ENCODE measurements at places on chromosomes 6 and 20.

- no peak for DNase-seq
Observed at GRCh38 chr6:68756454-68757375, 121.6 kb downstream of the ADGRB3 start.

DNA sequence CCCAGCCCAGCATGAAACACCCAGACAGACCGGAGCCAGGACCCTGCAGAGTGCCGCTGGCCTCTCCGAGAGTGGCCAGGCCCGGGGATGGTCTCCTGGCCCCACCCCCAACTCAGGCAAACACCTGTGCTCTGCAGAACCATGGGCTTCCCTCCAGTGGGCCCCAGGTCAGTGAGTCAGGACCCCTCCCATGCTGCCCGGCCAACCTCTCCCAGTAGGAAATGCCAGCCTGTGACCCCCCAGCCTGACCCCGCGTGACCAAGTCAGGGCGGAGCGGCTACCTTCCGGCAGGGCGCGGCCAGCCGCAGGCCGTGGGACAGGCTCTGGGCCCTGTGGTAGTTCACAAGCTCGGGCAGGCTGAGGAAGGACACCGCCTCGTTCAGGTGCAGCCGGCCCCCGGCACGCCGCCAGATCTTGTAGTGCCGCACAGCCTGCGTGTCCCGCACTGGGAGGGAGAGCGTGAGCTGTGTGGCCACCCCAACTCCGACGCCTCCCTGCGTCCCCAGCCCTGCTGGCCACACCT lies 3.2 kb downstream of the PTK6 start:
- DNase-seq: no peak

- DNase-seq: no peak
Observed at GRCh38 chr6:127971945-127972391, 71.1 kb upstream of the THEMIS start.

DNA sequence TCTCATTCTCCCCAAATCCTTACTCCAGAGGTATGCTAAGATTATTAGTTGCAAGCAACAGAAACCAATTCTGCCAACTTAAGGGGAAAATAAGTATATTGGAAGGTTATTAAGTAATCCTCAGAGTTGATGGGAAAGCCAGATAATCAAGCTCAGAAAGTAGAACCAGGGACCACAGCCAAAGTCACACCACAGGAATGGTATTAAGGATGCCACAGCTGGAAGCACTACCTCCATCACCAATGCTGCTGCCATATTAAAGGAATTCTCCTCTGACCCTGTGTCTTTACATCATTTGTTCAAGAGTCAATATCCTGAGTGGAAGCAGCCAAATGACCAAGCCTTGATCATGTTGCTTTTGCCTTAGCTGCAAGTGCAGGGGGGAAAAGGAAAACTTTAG lies 9.9 kb downstream of the PROCR start:
- no peak for DNase-seq

- DNase-seq: no peak
Observed at GRCh38 chr20:40946451-40946850, 82.2 kb upstream of the TOP1 start.

DNA sequence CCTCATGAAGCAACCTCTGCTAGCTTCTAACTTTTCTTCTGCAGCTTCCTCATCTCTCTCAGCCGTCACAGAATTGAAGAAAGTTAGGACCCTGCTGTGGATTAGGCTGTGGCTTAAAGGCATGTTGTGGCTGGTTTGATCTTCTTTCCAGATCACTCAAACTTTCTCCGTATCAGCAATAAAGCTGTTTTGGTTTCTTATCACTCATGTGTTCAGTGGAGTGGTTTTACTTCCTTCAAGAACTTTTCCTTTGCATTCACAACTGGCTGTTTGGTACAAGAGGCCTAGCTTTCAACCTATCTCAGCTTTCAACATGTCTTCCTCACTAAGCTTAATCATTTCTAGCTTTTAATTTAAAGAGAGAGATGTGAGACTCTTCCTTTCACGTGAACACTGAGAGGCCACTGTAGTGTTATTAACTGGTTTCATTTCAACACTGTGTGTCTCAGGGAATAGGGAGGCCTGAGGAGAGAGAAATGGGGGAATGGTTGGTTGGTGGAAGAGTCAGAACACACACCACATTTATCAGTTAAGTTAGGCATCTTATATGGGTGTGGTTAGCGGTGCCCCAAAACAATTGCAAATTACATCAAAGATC lies 17.2 kb downstream of the ZSCAN23 start:
- DNase-seq: no peak

GRCh38 chr6:156658186-156658965 lies 118.8 kb upstream of the ARID1B start:
- DNase-seq: no peak

DNA sequence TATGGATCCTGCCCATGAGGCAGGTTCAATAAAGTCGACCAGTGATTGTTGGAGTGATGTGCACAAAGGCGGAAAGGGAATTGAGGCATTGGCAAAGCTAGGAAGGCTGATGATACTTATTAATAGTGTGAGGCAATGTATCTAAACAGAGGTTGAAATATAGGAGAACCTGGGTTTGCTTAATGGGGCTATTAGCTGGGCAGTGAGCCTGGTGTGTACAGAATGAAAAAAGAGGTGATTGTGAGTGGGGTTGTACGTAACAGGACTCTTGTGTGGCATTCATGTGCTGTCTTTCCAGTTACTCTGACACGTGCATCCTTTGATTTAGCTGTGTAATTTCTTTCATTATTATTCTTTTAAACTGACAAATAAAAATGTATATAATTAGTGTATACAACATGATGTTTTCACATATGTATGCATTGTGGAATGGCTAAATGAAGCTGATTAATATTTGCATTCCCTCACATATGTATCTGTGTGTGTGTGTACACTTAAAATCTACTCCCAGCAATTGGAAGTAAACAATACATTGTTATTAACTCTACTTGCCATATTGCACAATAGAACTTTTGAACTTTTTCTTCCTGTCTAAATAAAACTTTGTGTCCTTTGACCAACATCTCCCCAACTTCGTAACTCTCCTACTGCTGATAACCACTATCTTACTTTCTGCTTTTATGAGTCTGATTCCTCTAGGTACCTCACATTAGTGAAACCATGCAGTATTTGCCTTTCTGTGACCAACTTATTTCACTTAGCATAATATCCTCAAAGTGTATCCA lies 220.5 kb upstream of the SLC35B3 start:
- DNase-seq: no peak

DNA sequence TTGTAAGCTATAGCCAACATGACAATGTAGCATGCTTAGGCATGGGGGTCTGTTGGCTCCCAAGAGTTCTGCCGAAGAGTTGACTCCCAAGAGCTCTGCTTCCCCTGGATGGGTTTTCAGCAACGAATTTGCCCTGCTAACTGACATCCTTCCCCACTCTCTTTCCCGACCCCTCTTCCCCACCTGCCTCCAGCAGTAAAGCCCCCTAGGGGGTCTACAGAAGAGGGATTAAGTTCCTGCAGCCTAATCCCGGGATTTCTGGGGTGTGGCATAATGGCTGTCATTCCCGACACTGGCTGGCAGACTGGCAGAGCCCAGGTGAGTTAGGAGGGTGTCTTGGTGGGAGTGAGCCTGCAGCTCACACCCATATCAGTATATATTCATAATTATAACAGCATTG lies 121.0 kb upstream of the ZNF184 start:
- DNase-seq: no peak

DNA sequence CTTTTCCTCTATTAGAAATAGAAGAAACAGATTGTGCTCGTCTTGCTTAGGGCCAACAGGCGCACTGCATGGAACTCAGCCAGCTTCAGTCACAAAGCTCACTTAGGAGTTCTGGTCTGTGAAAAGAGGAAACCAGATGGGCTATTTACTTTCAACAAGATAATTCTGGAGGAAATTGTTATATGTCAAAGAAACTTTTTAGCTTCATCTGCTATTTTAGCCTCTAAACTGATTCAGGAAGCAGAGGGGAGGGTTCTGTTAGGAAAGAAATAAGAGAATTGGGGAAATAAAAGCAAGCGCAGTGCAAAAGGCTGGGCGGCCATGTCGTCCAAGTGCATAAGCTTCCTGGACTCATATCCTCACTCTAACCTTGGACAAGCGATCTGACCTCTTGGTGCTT lies 21.3 kb downstream of the PRKN start:
- no peak for DNase-seq

DNA sequence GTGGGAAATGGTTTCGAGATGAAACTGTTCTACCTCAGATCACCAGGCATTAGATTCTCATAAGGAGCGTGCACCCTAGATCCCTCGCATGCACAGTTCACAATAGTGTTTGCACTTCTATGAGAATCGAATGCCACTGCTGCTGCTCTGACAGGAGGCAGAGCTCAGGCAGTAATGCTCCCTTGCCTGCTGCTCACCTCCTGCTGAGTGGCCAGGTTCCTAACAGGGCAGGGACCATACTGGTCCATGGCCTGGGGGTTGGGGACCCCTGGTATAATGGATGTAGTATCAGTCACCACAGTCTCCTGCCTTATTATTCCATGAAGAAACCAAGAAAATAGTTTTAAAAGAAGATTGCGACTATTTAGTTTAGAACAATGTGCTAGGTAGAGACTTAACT lies 127.5 kb downstream of the BCKDHB start:
- DNase-seq: no peak

DNA sequence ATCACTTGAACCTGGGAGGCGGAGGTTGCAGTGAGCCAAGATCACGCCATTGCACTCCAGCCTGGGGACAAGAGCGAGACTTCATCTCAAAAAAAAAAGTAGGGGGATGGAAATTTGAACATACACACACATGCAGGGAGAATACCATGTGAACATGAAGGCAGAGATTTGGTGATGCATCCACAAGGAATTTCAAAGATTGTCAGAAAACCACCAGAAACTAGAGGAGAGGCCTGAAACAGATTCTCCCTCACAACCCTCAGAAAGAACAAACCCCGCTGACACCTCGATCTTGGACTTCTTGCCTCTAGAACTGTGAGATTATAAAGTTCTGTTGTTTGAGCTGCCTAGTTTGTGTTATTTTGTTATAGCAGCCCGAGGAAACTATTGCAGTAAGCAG lies 125.5 kb downstream of the GPX5 start:
- DNase-seq: no peak

GRCh38 chr6:136788069-136788902 lies 4.0 kb downstream of the MAP3K5 start:
- DNase-seq: no peak

GRCh38 chr6:133183691-133184090 lies 57.5 kb upstream of the EYA4 start:
- DNase-seq: no peak

- DNase-seq: no peak
Observed at GRCh38 chr20:62155428-62156253, 12.1 kb downstream of the SS18L1 start.

GRCh38 chr20:38353316-38353715 lies 7.0 kb downstream of the LBP start:
- DNase-seq: no peak

GRCh38 chr6:125832391-125833117 lies 41.8 kb downstream of the NCOA7 start:
- DNase-seq: no peak

DNA sequence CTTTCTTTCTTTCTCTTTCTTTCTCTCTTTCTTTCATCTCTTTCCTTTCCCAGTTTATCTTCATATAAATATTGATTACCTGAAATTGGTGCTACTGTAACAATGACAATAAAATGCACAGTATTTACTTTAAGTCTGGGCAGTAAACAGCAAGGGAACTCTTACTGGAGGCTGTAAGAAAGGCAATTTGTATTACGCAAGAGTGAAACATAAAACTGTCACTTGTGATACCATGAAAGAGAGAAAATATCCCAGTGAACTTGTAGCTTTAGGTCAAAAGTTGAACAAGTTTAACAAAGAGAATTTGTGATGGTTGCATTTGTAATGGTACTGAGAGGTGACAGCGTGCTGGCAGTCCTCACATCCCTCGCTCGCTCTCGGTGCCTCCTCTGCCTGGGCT lies 80.0 kb downstream of the EYS start:
- no peak for DNase-seq

GRCh38 chr6:26024651-26025046 lies 62.0 kb downstream of the TRIM38 start:
- no peak for DNase-seq

All from C1 segment of cervical spinal cord (tissue), 14 donors.